ENCODE measurements at places on chromosomes 3 and 15. TPM values are rescaled to one million over a fixed set of nuclear protein-coding genes. Genes with fewer than 3 reads are reported as not detected.

The MUC20 gene
- total RNA-seq: 4.7 TPM

GRCh38 chr15:51924156-51925068 lies 47.2 kb downstream of the LEO1 start:
- DNase-seq: no peak

DNA sequence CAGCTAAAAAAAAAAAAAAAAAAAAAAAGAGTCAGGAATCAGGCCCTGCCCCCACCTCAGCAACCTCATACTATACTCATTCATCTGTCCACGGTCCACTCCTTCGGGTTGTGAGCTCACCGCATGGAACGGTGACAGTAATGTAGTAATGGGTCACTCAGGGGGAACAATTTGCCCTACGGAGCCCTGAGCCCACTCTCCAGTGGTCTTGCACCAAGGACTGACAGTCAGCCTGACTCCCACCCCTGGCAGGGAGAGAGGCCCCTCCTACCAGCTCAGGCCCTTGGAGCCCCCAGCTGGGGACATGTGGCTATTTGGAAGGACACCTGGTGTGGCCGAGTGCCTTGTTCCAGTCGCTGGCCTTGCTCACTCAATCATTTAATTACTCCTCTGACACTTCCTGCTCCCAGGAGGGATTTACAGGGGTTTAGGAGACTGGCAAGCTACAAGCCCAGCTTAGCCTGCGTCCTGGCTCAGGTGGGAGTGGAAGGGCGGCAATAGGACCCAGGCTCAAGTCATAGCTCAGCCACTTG lies 19.9 kb upstream of the CACNA2D2 start:
- DNase-seq: no peak

- DNase-seq: no peak
These were observed 15.7 kb upstream of the CFAP161 start for GRCh38 chr15:81118361-81118760.

Data from left ventricle myocardium inferior (tissue), 1 donor.